ENCODE measurements at places on chromosomes 3 and 15. TPM values are rescaled to one million over a fixed set of nuclear protein-coding genes. Genes with fewer than 3 reads are reported as not detected.

DNA sequence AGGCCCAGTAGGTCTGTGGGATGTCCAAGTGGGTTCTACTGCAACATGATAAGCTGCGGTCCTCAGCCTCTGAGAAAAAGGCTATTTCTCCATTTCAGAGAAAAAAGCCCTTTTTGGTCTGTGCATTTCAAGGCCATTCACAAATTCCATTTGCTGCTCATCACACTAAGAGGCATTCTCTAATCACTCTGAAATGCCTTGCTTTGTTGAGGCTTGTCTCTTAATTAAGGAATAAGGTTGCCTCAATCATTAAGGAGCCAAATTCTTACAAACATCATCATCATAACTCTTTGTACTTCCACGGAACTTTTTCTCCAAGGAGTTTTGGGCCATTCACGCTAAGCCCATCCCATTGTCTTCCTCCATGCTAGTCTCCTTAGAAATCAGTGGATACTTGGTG, 74.4 kb downstream of the BOC start:
- no peaks in the 10 kb centered on the region for H3K27me3 ChIP-seq
- no peaks in the 10 kb centered on the region for H3K36me3 ChIP-seq
- H3K4me1 ChIP-seq = no peaks in the 10 kb centered on the region
- no peak overlapping the region for H3K4me3 ChIP-seq
- no peak for DNase-seq

DNA sequence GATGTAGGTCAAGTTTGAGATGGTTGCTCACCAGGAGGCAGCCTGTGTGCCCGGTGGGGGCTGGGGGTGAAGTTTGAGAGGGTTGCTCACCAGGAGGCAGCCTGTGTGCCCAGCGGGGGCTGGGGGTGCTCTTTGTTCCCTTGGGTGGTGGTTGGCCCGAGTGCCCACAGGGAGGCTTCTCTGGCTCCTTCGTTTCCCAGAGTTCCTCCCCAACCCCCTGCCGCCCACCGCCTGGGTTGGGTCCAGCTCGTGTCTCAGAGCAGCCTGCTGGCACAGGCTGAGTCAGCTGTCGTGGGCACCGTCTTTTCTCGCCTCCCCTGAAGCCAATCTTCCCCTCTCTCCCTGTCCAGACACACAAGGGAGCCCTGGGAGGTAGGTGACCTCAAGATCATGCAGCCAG, 3.1 kb downstream of the APBA2 start:
- H3K27ac ChIP-seq = no peak overlapping the region
- no peaks in the 10 kb centered on the region for H3K36me3 ChIP-seq
- no peaks in the 10 kb centered on the region for H3K27me3 ChIP-seq

GRCh38 chr15:58584789-58585461, 153.1 kb downstream of the LIPC start:
- H3K36me3 ChIP-seq = no peaks in the 10 kb centered on the region
- H3K4me3 ChIP-seq = no peak overlapping the region
- no peaks in the 10 kb centered on the region for H3K27me3 ChIP-seq
- H3K27ac ChIP-seq = peak overlapping the region; percentile 46
- H3K4me1 ChIP-seq = peaks cover 24% of the 10 kb centered on the region
- no peak for DNase-seq

DNA sequence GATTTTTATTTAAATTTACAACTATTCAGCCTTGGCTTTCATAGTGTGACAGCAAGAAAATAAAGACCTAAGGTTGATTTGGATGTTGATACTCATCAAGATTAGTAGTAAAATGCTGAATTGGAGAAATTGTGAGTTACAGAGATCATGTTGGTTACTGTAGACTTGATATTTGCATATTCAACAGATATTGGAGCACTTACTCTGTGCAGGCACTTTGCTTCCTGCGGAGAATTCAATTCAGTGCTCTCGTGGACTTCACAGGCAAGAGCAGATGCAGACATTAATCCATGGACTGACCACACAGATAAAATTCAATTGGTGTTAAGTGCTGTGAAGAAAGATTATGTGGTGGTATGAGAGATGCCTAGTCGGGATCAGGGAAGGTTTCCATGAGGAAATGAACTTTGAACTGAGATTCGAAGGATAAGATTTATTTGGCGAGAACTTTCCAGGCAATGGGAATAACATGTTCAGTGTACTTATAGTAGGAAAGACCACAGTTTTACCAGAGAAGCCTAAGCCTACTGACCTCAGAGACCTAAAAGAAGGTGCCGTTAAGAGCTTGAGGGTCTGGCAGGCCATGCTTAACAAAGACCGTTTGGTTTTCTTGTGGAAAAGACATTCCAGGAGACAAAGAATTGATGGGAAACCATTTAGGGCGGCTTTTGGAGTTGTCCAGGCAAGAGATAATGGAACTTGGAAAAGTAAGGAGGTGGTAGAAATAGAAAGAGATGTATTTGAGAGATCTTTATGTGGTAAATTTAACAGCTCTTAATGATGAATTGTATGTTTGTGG, 4.3 kb downstream of the SELENOT start:
- H3K4me3 ChIP-seq = peak overlapping the region; percentile 92
- peak overlapping the region; percentile 58 for H3K27ac ChIP-seq

- H3K36me3 ChIP-seq = no peaks in the 10 kb centered on the region
- peaks cover 6% of the 10 kb centered on the region for H3K4me1 ChIP-seq
- peak overlapping the region; percentile 62 for H3K27ac ChIP-seq
- peak overlapping the region; percentile 79 for H3K4me3 ChIP-seq
- H3K27me3 ChIP-seq = no peaks in the 10 kb centered on the region
- DNase-seq = no peak
Measured at GRCh38 chr15:56732135-56732885, 999 bp downstream of the ZNF280D start.

GRCh38 chr15:88894819-88895767, at the start of gene HAPLN3:
TSS of gene HAPLN3 (minus strand) at chr15:88895544. CDS start at chr15:88887298, 8,246 bp downstream.
- H3K27me3 ChIP-seq = peaks cover 5% of the 10 kb centered on the region
- no peaks in the 10 kb centered on the region for H3K36me3 ChIP-seq
- H3K27ac ChIP-seq = no peak within 1 kb of the TSS
- peak within 1 kb of the TSS; percentile 64 for H3K4me3 ChIP-seq
- peaks cover 3% of the 10 kb centered on the region for H3K4me1 ChIP-seq
- DNase-seq = no peak

Gene TBCCD1
- 12.3 TPM for total RNA-seq

GRCh38 chr15:85010386-85011159, 28.9 kb downstream of the PDE8A start:
- H3K27ac ChIP-seq = peak overlapping the region; percentile 56
- no peaks in the 10 kb centered on the region for H3K36me3 ChIP-seq
- no peak for DNase-seq

Gene CCDC33
- total RNA-seq = 4.1 TPM

DNA sequence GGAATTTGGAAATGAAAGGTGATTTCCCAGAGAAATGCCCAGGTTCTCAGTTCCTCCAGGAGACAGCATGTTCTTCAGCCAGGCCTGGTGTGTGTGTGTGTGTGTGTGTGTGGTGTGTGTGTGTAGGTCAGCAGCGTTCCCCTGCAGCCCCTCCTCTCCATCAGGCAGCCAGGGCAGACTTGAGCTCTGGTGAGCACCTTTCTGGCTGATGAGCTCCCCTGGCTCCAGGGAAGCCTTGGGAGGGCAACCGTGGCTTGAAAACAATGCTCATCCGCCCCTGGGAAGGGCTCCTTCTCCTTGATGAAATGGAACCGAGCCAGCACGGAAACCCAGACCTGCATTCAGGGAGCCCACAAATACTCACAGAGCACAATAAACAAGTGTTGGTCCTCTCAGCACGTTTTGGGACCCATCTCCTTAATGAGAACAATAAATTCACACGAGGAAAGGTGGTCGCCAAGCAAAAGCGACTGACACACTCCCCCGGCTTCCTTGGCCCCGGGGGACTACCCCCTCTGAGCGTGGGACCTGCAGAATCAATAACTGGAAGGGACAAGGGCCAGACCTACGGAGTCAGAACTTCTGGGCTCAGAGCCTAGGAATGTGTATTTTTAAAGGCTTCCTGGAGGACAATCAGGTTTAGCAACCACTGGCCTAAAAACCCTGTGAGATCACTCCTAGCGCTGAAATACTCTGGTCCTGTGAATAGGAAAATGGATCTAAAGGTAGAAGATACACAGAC, 38.6 kb upstream of the HES1 start:
- H3K27ac ChIP-seq = no peak overlapping the region

Gene GOLGA6B
- total RNA-seq = not detected

DNA sequence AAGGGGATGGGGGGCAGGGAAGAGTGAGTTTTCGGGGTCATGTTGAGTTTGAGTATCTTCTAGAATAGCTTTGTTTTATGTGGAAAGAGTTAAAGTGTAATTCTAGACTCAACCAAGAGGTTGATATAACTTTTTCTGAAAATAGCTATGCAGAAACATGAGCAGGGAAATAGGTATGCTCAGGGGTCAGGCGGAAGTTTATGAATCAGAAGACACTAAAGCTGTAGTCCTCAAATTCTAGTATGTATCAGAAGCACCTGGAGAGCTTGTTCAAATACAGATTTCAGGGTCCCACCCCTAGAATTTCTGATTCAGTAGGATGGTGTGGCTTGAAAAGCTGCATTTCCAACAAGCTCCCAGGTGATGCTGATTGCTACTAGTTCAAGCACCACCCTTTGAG, 37.6 kb upstream of the UBE2E2 start:
- H3K27me3 ChIP-seq = no peaks in the 10 kb centered on the region
- H3K36me3 ChIP-seq = no peaks in the 10 kb centered on the region
- no peak overlapping the region for H3K4me3 ChIP-seq
- H3K4me1 ChIP-seq = peaks cover 36% of the 10 kb centered on the region
- DNase-seq = no peak
- no peak overlapping the region for H3K27ac ChIP-seq

- no peak overlapping the region for H3K4me3 ChIP-seq
- DNase-seq = no peak
- H3K36me3 ChIP-seq = no peaks in the 10 kb centered on the region
- no peaks in the 10 kb centered on the region for H3K27me3 ChIP-seq
Measured at GRCh38 chr3:185956244-185956643, 18.4 kb upstream of the TRA2B start.

Gene SPESP1
- total RNA-seq = not detected
